ENCODE measurements at places on chromosomes 3 and 15.

- DNase-seq = no peak
These were observed 1.8 kb downstream of the ARRDC4 start for GRCh38 chr15:97962263-97962662.

- no peak for DNase-seq
These were observed 7.3 kb upstream of the SACM1L start for GRCh38 chr3:45681846-45682245.

- no peak for DNase-seq
These were observed 35.5 kb downstream of the CRTAP start for GRCh38 chr3:33149342-33149741.

GRCh38 chr3:33392144-33392543, 48.1 kb downstream of the UBP1 start:
- no peak for DNase-seq

GRCh38 chr15:68126396-68126795, 72.3 kb downstream of the PIAS1 start:
- DNase-seq = no peak

DNA sequence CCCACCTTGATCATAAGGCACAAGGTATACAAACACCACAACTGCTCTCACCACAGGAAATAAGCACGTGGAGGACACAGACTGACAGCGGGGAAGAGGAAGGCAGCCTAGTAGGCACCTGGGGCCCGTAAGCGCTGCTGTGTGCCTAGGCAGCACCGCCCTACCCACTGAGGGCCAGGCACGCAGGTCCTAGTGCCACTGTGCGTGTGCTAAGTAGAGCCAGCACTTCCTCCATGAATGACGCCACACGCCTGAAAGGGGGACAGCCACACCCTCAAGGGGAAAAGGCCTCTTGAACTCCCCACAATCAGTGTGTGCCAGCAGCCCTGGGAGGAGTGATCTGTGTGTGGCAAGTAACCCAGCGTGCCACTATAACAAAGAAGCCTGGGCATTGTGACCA, 73.0 kb downstream of the ATP1B3 start:
- DNase-seq = no peak

GRCh38 chr15:63296195-63296594, 18.8 kb downstream of the APH1B start:
- DNase-seq = no peak

- no peak for DNase-seq
These were observed 22.6 kb downstream of the MKRN2 start for GRCh38 chr3:12579456-12579855.
